ENCODE measurements at places on chromosomes 3 and 15.

DNA sequence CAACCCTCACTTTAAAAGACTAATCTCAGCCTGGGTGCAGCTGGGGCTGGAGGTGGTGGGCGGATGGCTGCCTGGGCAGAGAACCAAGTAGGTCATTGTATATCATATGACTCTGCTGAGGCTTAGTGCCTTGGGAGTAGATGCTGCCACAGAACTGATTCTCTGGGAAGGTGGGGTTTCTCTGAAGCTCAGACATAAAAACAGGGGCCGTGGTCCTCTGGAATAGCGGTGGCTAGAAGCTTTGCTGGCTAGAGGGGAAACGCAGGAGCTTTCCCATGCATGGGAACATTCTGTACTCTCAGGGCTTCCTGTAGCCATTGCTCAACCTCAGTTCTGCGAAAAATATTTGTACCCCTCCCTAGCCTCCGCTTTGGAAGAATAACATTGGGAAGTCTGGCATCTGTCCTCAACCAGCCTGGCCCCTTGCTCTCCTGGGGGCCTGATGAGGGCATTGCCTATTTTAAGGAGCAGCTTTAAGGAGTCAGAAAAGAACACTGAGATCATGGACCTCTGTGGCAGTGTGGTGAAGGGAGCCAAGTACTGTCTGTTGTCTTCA lies 14.7 kb downstream of the TIMP4 start:
- DNase-seq = no peak

DNA sequence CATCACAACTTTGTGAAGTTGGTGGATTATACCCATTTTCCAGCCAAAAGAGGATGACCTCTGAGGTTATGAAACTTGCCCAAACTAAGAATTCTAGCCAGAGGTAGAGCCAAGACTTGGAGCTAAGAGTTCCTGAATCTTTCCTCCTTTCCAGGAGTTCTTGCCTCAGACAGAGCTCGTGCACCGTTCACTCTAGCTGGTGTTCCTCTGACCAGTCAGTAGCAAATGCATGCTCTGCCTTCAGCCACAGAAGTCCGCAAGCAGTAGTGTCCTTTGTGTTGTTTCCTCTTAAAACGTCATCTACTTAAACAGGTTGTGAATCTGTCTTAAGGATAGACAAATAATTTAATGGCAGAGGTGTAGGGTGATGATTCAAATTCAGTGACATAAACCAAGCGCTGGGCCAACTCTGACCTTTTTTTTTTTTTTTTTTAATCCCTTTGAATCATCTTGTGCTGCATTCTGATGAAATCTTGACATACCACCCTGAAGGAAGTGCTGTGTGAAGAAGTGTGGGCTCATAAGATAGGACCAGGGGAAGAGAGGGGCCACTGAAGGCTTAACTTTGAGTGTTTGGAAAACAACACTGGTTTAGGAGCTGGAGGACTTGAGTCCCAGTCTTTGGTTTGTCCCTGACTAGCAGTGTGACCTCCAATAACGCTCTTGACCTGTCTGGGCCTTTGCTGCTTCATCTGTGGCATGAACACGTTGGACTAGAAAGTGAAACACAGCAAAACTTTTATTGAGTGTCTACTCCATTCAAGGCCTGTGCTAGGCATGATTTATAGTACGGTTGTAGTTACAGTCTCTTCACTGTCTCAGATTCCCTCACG lies 53.4 kb downstream of the ITPR1 start:
- no peak for DNase-seq

- DNase-seq = no peak
Observed at GRCh38 chr15:52559022-52559421, 9.8 kb downstream of the ARPP19 start.

- no peak for DNase-seq
Observed at GRCh38 chr15:39242345-39242744, 338.5 kb upstream of the THBS1 start.

DNA sequence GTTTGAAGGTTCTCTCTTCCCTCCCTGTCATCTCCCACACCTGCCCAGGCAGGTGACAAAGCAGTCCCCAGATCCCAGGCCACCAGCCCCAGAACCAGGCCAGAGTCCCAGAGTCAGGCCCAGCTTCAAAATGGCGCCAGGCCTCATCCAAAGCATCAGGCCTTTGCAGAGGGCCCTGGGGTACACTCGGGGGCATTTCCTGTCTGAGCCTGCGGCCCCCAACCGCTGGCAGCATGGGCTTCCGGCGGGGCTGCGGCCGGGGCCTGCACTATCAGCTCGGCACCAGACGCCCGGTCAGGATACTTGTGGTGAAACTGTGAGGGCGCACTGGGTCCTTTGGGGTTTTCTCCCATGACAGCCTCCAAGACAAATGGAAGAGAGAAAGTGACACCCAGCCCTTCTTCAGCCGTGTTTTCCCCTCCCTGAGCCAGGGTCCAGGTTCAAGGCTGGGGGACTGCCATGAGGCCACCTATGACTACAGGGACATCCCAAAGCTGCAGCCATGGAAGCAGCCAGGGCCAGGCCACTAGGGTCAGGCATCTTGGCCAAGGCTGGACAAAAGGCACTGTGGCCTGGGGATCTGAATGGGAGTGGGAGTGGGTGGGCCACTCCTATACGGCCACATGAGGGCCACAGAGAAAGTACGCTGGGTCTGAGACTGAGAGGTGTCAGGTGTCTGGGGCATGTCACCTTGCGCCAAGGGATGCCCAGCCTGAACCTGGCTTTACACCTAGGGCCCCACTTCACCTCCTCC lies 33.9 kb downstream of the RPN1 start:
- DNase-seq = no peak

DNA sequence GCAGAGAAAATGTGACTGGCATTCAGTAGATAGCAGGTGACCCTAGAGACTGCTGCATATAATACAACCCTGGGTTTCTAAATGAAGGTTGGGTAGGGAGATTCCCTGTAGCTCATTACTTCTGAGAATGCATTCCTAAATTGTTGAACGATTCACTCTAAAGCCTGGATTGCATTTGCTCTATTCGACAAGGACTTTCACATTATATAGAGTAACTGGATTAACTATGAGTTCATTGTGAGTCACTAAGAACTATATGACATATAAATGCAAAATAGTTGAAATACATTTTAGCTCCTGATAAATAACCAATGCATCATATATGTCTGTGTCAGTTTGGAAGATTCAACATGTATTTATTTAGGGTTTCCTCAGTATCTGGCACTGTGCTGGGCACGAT lies 294.7 kb upstream of the CCDC54 start:
- no peak for DNase-seq

- no peak for DNase-seq
Observed at GRCh38 chr15:32856753-32857152, 138.9 kb downstream of the GREM1 start.

DNA sequence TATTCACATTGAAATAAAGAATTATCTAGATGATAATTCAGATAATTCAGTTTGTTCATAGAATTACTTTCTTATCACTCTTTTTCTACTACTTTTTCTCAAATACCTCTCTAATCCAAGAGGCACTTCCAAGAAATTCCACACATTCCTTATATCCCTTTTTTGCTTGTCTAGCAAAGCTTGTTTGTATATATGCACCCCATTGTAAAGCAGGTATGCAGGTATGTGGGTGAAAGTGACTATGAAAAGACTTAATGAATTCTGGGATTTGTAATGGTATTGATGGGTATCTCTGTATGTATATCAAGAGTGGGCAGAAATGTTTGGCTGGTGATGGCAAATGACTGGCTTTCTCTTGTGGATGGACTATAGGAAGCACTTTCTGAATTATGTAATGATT lies 94.1 kb upstream of the FGF7 start:
- no peak for DNase-seq

Measured in stimulated activated CD4-positive, alpha-beta T cell treated with anti-CD3 and anti-CD28 coated beads, TNF-alpha, amount 100 ng/mL, for 48 hours (primary cell).